NCI-H2029 (cell line): ENCODE measurements at places on chromosomes 5 and 9.
A peak's percentile ranks its signal among the peaks of the same experiment; 100 is the strongest.

- DNase-seq: no peak
Measured at GRCh38 chr5:109619606-109620005, 70.1 kb upstream of the MAN2A1 start.

DNA sequence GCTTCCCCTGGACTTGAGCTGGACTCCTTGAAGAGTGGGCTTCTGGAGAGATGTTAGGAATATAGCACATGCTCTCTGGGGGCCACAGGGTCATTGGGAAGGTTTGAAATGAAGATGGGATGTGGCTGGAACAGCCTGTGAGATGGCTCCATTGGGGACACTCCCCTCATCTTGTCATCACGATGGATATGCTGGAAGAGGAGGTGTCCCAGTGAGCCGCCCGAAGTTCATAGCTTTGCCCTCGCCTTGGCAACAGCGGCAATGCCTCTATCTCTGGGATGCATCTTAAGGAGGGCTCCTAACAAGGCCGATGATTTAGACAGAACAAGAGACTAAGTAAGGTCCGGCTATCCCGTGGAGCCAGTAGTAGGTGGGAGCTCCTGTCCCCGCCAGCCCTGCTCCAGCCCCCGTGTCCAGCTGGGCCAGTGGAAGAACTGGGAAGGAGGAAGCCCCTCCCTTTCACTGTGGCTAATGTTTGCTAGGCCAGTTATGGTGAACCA lies 23.9 kb downstream of the AMBP start:
- DNase-seq: no peak

GRCh38 chr9:127195976-127196825 lies 68.4 kb upstream of the GARNL3 start:
- DNase-seq: no peak

DNA sequence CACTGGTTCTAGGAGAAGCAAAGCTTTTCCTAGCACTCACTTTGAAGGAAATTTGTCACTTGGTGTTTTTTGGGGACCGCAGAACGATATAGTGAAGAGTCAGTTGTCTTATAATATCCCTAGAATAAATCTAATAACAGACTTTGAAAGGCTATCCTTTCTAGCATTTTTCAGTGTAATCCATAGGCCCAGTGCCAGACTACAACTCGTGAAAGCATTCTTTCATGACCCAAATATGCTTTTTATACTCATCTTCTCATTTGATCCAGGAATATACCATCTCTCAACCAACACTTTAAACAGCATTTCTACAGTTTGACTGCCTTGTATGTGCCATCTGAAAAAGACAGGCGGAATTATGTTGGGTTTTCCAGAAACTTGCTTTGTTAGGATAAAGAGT lies 104.0 kb downstream of the ERCC6L2 start:
- no peak for DNase-seq

DNA sequence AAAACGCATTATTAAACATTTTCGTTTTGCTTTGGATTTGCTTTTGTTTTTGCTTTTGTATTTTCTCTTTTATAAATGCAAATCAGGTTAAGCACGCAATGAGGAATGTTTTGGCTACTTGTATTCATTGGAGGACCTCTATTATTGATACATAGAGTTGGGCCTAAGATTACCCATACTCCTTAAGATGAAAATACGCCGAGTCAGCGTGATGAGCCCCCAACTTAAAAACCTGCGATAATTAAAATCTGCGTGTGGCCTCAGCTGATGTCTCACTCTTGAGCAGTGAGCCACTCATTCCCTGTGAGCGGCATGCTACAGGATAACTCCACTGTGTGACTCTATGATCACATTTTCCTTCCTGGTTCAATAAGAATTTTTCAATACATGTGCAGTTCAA lies 518.3 kb downstream of the IRX1 start:
- no peak for DNase-seq

GRCh38 chr9:109903515-109904138 lies 123.6 kb downstream of the PALM2AKAP2 start:
- peak; percentile 76 for DNase-seq

DNA sequence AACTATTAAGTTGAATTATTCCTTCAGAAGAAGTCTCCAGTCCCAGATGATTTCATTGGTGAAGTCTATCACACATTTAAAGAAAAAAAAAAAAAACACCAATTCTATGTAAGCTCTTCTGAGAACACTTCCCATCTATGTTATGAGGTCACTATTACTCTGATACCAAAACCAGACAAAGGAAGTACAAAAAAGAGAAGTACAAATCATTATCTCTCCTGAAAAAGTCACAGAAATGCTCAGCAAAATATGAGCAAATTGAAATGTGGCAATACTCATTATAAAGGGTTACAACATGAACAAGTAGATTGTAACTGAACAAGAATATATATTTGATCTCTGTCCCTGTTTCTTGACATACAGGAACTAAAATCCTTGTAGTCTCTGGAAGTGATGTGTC lies 280.4 kb downstream of the TLE1 start:
- no peak for DNase-seq

DNA sequence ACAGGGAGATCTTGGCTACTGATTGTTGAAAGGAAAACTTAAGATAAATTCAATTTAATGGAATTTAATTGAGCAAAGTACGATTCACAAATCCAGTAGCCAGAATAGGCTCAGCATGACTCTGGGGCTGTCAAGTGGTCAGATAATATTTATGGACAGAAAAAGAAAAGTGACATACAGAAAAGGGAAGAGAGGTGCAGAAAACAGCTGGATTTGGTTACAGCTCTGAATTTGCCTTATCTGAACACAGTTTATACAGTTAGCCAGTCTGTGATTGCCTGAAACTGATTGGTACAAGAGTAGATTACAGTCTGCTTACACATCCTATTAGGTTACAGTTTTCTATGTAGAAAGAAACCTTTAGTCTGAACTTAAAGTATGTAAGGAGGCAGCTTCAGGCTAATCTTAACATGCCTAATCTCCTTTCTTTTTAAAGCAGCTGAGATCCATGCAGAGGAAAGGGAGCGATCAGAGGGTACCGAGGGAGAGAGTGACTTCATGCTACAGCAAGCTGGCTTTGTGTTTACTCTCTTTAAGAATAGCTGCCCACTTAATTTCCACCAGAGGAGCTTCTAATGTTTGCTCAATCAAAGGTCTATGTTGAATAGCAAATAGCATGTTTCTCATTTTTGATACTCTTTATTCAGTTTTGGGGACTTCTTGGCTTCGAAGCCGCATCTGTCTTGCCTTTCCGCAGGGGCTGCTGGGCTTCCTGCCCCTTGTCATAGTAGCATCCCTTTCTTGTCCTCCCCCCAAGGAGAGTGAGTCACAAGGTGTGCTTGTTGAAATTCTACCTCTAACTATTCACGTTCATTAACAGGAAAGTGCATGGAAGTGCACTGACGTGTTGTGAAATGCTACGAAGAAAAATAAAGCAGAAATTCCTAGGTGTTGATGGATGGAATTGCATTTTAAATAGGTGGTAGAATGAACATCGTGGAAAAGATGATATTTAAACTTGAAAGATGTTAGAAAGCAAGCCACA lies 761.2 kb downstream of the TAF11L14 start:
- no peak for DNase-seq

DNA sequence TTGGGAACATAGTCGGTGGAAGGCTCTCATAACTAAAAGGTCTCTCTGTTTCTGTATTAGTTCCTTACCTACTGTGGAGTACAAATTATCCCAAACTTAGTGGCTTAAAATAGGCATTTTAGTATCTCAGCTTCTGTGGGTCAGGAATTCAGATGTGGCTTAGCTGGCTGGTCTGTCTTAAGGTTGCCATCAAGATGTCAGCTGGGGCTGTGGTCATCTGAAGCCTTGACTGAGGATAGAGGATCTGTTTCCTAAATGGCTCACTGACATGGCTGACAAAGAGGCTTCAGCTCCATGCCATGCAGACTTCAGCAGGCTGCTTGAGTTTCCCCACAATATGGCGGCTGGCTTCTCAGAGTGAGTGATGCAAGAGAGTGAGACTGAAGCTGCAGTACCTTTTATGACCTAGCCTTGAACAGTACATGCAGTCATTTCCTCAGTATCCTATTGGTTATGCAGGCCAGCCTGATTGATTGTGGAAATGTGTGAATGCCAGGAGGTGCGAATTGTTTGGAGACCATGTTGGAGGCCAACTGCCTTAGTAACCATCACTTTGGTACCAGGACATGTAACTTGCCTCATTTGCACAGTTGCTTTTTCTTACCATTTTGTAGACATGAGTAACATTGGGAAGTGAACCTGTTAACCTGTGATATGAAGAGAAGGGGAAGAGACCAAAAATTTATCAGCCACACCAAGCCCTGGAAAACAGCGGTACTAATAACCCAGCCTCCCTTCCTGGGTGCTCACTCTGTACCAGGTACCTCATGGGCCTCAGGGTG lies 152.8 kb upstream of the IER5L start:
- DNase-seq: no peak
